Activated CD8-positive, alpha-beta T cell treated with anti-CD3 and anti-CD28 coated beads for 36 hours (primary cell): ENCODE measurements at places on chromosomes 13 and 19.
A peak's percentile ranks its signal among the peaks of the same experiment; 100 is the strongest.

- no peak overlapping the region for H3K27ac ChIP-seq
- H3K27me3 ChIP-seq: peaks cover 74% of the 10 kb centered on the region
- no peak for DNase-seq
- H3K4me3 ChIP-seq: peak overlapping the region; percentile 54
These were observed 1.9 kb downstream of the VSTM2B start for GRCh38 chr19:29527500-29528328.

GRCh38 chr13:110210604-110210985 lies 96.4 kb downstream of the COL4A1 start:
- H3K36me3 ChIP-seq: no peaks in the 10 kb centered on the region
- no peaks in the 10 kb centered on the region for H3K4me1 ChIP-seq
- H3K4me3 ChIP-seq: no peak overlapping the region
- DNase-seq: no peak
- H3K27me3 ChIP-seq: peaks cover 2% of the 10 kb centered on the region

DNA sequence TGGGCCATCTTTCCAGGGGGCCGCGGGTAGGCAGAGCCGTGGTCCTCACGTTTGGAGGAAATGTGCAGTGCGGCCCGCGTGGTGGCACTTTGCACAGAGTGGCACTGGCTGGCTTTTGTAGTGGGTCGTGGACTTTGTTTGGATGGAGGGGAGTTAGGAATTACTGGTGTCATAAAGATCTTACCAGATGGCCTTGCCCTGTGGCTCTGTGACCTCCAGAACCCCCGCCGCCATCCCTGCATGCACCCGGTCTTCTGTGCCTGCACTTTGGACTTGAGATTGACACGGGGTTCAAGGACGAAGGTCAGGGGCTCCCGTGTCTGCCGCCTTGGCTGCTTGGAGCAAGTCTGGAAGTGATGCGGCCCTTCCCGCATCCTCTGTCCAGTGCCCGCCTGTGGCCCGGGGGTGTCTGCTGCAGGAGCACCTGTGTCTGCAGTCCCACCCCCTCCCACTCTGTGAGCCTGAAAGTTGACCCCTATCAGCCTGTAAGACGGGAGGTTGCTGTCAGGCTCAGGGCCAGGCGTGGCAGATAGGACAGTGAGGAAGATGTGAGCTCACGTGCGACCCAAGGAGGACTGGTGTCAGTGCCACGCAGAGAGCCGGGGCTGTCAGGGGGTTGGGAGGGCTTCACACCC lies 2.2 kb downstream of the GNA11 start:
- H3K4me3 ChIP-seq: peak overlapping the region; percentile 67
- H3K36me3 ChIP-seq: no peaks in the 10 kb centered on the region
- DNase-seq: no peak
- peaks cover 5% of the 10 kb centered on the region for H3K27me3 ChIP-seq
- H3K4me1 ChIP-seq: peaks cover 30% of the 10 kb centered on the region

GRCh38 chr13:68019901-68020300 lies 789.8 kb upstream of the PCDH9 start:
- no peak overlapping the region for H3K27ac ChIP-seq
- H3K36me3 ChIP-seq: no peaks in the 10 kb centered on the region
- H3K4me1 ChIP-seq: no peaks in the 10 kb centered on the region
- no peak overlapping the region for H3K4me3 ChIP-seq

GRCh38 chr19:29942404-29943261 lies 594 bp downstream of the URI1 start:
- peak overlapping the region; percentile 96 for H3K4me3 ChIP-seq
- DNase-seq: peak; percentile 84
- peak overlapping the region; percentile 96 for H3K27ac ChIP-seq
- H3K4me1 ChIP-seq: peaks cover 44% of the 10 kb centered on the region

DNA sequence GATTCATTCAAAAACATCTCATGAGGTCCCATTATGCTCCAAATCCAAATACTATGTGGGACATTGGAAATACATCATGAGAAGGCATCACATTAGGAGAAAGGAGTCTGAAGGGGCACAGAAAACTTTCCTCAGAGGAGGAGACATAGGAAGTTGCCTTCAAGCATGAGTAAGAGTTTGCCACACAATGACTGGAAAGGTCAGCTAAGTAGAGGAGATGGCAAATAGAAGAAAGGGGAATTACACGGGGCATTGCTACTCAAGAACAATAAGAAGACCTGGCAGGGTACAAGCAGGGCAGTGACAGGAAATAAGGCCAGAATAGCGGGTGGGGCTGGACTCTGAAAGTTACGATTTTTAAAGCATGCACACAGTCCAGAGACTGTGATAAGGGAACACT lies 231.6 kb downstream of the SPRY2 start:
- H3K27me3 ChIP-seq: peaks cover 2% of the 10 kb centered on the region
- no peaks in the 10 kb centered on the region for H3K4me1 ChIP-seq

DNA sequence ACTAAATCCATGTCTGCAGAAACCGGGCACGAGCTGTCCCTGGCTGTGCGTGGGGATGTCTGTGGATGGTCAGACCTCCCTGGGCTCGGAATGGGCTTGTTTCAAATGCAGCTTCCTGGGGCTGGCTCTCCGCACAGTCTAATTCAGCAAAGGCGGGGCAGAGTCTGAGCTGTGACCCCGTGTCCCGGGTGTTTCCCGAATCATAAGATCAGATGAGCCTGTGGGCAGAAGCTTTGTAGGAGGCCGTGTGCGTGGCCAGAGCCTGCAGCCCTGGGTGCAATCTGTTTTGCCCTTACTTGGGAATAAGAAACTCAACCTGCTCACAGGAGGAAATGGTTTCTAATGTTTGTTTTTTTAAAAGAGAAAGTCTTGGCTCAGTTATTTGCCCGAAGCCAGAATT lies 13.9 kb upstream of the GNA11 start:
- no peak overlapping the region for H3K4me3 ChIP-seq
- no peak overlapping the region for H3K27ac ChIP-seq
- H3K4me1 ChIP-seq: peaks cover 2% of the 10 kb centered on the region
- no peaks in the 10 kb centered on the region for H3K36me3 ChIP-seq
- H3K27me3 ChIP-seq: no peaks in the 10 kb centered on the region

DNA sequence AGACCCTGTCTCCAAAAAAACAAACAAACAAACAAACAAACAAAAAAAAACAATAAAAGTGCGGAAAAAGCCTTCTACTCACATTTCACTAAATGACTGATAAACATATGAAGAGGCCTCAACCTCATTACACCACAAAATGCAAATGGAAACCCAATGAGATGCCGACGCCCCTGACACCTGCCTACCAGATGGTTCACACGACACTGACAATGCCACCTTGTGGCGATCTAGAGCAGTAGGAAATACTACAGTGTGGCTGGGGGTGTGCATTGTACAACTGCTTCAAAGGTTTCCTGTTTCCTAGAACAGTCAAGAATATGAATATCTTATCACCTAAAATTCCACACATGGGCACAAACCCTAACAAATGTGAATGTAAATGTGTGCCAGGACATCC lies 14.0 kb downstream of the SCGB2B2 start:
- H3K27me3 ChIP-seq: peaks cover under 1% of the 10 kb centered on the region
- H3K4me3 ChIP-seq: no peak overlapping the region
- H3K36me3 ChIP-seq: no peaks in the 10 kb centered on the region
- DNase-seq: peak; percentile 71
- peak overlapping the region; percentile 59 for H3K27ac ChIP-seq
- peaks cover 21% of the 10 kb centered on the region for H3K4me1 ChIP-seq

- no peaks in the 10 kb centered on the region for H3K27me3 ChIP-seq
- DNase-seq: no peak
- H3K27ac ChIP-seq: no peak overlapping the region
- no peaks in the 10 kb centered on the region for H3K4me1 ChIP-seq
- H3K4me3 ChIP-seq: no peak overlapping the region
- peaks cover 2% of the 10 kb centered on the region for H3K36me3 ChIP-seq
These were observed 127.9 kb upstream of the USP29 start for GRCh38 chr19:56991912-56992311.

GRCh38 chr13:102852556-102852955 lies 6.7 kb downstream of the ERCC5 start:
- peak overlapping the region; percentile 43 for H3K27ac ChIP-seq
- no peaks in the 10 kb centered on the region for H3K27me3 ChIP-seq
- no peak for DNase-seq
- H3K36me3 ChIP-seq: peaks cover 32% of the 10 kb centered on the region

DNA sequence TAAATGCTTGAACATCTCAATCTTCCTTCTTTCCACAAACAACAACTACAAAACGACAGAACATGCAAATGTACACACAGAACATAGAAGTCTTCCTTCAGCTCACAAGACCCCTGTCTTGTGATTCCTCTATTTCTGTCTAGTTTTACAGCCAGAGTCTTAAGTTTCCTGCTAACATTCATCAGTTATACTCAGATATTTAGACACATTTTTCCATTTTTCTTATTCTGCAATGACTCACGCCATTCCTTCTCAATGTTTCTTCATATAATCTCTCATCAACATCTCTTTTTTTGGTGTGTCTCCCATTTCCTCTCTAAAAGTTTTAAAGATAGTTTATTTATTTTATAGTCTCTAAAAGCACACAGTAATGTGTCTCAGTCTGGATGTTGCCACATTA lies 1872.9 kb upstream of the PCDH20 start:
- no peaks in the 10 kb centered on the region for H3K4me1 ChIP-seq
- H3K36me3 ChIP-seq: no peaks in the 10 kb centered on the region

- DNase-seq: peak; percentile 71
- H3K4me3 ChIP-seq: no peak overlapping the region
- no peaks in the 10 kb centered on the region for H3K27me3 ChIP-seq
- peak overlapping the region; percentile 83 for H3K27ac ChIP-seq
- H3K36me3 ChIP-seq: peaks cover 67% of the 10 kb centered on the region
- H3K4me1 ChIP-seq: peaks cover 70% of the 10 kb centered on the region
These were observed 62.1 kb downstream of the ARHGEF7 start for GRCh38 chr13:111177081-111177711.

- no peak overlapping the region for H3K4me3 ChIP-seq
- no peaks in the 10 kb centered on the region for H3K4me1 ChIP-seq
- DNase-seq: no peak
- H3K27me3 ChIP-seq: no peaks in the 10 kb centered on the region
These were observed 405.6 kb upstream of the PCDH9 start for GRCh38 chr13:67635754-67636153.

GRCh38 chr13:34085204-34085603 lies 267.3 kb downstream of the RFC3 start:
- no peaks in the 10 kb centered on the region for H3K36me3 ChIP-seq
- no peaks in the 10 kb centered on the region for H3K27me3 ChIP-seq
- H3K4me1 ChIP-seq: no peaks in the 10 kb centered on the region
- no peak for DNase-seq
- no peak overlapping the region for H3K27ac ChIP-seq
- no peak overlapping the region for H3K4me3 ChIP-seq

- peaks cover 27% of the 10 kb centered on the region for H3K27me3 ChIP-seq
- DNase-seq: peak; percentile 39
- H3K4me1 ChIP-seq: peaks cover 25% of the 10 kb centered on the region
These were observed 7.3 kb downstream of the NKPD1 start for GRCh38 chr19:45153339-45154063.

DNA sequence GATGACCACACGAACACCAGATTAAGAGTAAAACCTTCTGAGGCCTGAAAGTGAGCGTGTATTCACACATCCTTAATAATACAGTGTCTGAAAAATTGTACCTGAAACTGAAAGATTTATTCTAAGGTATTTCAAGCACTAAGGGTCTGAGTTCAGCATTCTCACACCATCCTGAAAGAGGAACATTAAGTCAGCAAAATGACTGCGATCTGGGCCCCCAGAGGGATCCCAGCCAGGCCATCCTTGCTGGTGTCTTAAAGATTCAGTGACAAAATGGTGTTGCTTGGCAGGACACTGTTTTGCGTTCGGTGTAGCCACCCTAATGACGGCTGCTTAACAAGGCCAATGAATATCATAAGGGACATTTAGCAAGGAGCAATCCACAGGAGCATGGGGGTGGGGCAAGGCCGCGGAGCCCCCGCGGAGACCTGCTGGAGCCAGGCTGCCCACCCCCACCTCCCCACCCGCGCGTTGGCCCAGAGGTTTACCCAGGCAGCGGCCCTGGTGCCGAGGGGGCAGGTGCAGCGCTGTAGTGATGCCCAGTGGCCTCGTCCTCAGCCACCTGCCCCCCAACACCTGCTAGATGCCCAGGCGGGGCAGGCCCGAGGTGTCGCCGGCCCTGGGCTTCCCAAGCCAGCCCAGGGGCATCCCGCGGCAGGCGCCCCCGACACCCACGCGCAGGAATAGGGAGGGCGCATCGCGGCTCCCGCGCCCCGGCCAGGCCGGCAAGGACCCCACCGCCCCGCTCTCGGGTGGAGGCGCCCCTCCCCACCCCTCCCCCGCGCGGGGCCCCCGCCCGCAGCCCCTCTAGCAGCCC lies 742 bp downstream of the NALCN start:
- no peaks in the 10 kb centered on the region for H3K4me1 ChIP-seq
- H3K36me3 ChIP-seq: no peaks in the 10 kb centered on the region
- H3K27me3 ChIP-seq: peaks cover 35% of the 10 kb centered on the region
- no peak overlapping the region for H3K4me3 ChIP-seq

DNA sequence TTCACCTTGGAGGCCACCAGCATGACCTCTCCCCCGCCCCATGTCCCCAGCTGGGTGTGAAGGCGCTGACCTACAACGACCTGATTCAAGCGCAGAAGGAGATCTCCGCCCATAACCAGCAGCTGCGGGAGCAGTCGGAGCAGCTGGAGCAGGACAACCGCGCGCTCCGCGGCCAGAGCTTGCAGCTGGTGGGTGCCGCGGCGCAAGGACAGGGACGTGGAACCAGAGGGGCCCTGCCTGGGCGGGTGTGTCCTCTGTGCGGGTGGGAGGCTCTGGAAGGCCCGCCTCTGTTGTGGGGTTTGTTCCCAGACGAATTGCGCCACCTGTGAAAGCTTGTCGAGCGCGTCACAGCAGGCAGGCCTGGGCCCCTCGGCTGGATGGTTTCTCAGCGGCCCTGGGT lies 22.3 kb downstream of the PLEKHJ1 start:
- no peaks in the 10 kb centered on the region for H3K27me3 ChIP-seq
- H3K36me3 ChIP-seq: peaks cover 48% of the 10 kb centered on the region
- H3K27ac ChIP-seq: no peak overlapping the region

DNA sequence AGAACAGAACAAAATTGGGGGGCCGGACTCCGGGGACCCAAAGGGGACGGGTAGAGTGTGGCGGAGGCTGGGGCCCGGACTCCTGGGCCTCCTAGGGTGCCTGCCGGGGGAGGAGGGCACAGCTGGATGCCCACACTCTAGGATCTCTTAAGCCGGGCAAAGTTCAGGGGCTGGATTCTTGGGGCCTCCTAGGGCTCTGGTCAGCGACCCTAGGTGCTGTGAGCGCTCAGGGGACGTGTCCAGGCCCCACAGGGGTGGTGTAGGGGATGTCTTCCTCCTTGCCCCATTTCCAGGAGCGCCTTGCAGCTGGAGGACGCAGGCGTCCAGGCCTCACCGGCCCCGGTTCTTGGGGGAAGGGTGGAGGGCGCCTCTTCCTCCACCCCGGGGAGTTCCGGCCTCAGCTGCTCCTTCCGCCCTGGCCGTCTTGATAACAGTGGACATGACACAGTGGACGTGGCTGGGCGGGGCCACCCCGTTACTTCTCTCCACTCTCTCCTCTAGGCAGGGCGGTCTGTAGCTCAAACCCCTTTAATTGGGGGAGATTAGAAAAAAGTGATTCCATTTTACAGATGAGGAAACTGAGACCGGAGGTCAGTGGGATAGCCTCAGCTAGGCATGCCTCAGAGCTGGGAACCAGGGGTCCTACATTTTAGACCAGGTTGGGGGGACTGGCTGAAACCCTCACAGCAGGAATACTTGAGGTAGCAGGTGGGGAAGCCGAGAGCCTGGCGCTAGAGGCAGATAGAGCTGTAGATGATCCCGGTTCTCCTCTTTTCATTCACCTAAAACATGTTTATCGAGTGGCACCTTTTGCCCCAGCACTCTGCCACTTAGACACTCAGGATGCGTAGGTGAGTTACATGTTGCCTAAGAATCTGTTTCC lies 705 bp downstream of the STXBP2 start:
- DNase-seq: peak; percentile 22
- H3K36me3 ChIP-seq: peaks cover 12% of the 10 kb centered on the region
- no peaks in the 10 kb centered on the region for H3K27me3 ChIP-seq
- peaks cover 27% of the 10 kb centered on the region for H3K4me1 ChIP-seq
- peak overlapping the region; percentile 81 for H3K4me3 ChIP-seq
